ENCODE measurements at places on chromosomes 6 and 20.

GRCh38 chr20:8726460-8726859 lies 342.4 kb upstream of the PLCB4 start:
- no peak for DNase-seq

- no peak for DNase-seq
These were observed 38.9 kb upstream of the FILIP1 start for GRCh38 chr6:75532521-75532920.

- no peak for DNase-seq
These were observed 108.9 kb upstream of the SNX9 start for GRCh38 chr6:157714153-157714490.

GRCh38 chr20:60087563-60088105 lies 129.4 kb downstream of the CDH26 start:
- no peak for DNase-seq

DNA sequence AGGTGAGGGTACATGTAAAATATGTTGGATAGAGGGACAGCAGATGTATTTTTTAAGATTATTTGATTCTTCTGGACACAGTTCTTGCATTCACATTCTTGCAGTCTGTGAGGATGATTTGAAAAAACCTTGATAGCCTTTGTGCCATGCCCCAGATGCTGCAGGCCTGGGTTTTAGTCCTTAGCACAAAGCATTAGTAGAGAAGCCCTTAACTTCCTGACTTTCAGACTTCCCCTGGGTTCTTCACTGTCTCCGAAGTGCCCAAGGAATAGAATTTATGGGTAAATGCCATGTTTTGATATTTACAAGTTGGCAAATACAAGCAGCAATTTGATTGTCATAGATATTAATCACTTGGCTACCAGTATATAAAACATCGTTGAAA lies 67.6 kb upstream of the SUPT3H start:
- no peak for DNase-seq

- DNase-seq: no peak
These were observed 485.8 kb upstream of the CITED2 start for GRCh38 chr6:139860203-139860602.

DNA sequence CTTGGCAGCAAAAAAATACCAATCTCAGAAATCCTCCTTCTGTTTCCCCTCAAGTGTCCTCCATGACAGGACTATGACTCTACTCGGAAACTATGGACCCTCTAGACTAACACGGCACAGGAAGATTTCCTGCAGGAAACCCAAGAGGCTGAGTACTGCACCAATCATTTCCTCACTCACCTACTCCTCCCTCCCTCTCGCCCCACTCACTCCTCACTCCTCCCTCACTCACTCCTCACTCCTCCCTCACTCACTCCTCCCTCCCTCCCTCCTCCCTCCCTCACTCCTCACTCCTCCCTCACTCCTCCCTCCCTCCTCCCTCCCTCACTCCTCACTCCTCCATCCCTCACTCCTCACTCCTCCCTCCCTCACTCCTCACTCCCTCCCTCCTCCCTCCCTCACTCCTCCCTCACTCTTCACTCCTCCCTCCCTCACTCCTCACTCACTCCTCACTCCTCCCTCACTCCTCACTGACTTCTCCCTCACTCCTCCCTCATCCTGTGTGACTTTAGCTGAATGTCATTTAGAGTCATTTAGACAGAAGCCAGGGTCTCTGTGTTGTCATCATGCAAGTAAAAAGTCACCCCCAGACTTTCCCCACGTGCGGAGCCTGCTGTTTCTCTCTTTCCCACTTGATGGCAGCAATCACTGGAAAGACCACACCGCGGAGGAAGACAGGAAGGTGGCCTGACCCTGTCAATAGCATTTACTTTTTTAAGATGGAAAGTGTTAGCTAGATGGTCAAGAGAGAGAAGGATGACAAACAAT lies 226.8 kb upstream of the PDE10A start:
- DNase-seq: no peak

DNA sequence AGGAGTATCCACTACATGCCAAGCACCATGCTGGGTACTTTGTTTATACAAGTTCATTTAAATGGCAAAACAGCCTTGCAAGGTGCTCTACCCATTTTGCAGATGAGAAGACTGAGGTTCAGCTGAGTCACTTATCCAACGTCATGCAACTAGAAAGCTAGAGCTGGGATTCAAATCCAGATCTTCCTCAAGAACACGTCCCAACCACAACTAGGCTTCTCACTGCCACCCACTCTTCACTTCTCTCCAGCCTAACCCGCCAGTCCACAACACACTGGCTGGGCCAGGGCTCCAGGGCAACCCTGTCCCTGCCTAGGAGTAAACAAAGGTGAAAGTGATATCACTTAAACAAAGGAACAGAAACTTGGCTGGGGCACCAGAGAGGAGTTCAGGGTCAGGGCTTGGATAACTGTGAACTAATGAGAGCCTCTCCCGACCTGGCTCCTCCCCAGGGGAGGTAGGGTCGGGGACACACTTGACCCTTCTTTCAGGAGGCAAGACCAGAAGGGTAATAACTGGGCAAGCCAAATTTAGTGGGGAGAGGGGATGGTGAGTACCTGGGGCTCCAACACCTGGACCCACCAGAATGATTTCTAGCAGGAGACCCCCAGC lies 7.9 kb downstream of the SDC4 start:
- DNase-seq: no peak

GRCh38 chr6:24490948-24491347 lies 1.6 kb upstream of the GPLD1 start:
- DNase-seq: no peak

- DNase-seq: no peak
These were observed 55.3 kb upstream of the UFL1 start for GRCh38 chr6:96466147-96466863.

- DNase-seq: no peak
These were observed 39.8 kb upstream of the SMIM29 start for GRCh38 chr6:34288581-34288980.

DNA sequence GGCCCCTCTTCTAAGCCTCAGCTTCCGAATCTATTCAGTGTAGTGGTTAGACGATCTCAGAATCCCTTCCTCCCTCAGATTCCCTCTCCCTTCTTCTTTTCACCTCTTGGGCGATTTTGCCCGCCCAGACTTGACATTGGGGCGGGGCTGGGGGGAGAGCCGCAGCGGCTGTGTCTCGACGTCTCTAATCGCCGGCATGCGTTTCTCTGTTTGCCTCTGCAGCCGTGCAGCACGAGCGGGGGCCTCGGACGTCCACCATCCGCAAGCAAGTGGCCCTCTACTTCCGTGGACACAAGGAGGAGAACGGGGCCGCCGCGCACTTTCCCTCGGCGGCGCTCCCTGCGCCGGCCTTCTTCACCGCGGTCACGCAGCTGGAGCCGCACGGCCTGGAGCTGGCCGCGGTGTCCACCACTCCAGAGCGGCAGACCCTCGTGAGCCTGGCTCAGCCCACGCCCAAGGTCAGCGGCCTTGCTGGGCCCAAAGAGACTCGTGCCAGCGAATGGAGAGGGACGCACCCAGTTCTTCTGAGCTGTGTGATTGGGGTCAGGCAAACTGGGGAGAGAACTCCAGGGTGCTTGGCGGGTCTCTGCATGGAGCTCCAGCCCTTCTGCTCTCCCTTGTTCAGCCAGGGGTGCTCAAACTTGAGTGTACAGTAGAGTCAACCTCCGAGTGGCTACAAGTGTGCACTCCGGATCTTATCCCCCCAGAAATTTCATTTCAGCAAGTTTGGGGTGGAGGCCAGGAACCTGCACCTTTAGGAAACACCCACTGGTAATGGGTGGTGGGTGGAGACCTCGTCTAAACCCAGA lies 10.7 kb downstream of the NR2E1 start:
- DNase-seq: no peak

DNA sequence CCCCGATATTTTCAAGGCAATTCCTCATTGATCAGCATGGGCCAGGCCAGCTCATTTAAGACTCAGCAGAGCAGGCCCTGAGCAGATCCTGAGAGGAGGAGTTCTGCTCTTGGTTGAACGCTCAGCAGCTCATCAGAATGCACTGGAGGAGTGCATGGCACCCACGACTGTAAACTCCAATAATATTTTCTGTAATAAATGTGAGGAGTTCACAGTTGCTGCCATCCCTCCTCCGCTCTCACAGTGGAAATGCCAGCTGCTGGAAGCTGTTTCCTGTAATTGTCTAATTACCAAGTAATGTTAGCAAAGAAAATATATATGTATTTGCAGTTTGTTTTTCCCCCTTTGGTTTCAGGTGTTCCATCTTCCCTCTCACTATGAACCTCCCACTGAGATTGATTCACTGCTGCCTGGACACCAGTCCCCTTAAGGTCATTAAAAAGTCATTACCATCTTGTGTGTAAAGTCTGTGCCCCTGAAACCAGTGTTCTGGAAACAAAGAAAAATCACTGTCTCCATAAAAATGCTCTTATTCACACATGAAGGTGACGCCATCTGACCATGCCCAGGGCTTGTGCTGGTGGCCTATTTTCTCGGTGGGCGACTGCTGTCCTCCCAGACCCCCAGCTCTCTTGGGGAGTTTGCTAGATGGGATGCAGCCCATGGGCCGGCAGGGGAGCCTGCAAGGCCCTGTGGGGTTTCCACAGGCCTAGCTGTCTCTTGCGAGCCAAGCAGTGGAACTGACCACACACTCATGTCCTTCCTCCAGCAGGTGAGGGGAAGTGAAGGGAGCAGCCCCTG lies 374.2 kb downstream of the ZFAND3 start:
- no peak for DNase-seq

DNA sequence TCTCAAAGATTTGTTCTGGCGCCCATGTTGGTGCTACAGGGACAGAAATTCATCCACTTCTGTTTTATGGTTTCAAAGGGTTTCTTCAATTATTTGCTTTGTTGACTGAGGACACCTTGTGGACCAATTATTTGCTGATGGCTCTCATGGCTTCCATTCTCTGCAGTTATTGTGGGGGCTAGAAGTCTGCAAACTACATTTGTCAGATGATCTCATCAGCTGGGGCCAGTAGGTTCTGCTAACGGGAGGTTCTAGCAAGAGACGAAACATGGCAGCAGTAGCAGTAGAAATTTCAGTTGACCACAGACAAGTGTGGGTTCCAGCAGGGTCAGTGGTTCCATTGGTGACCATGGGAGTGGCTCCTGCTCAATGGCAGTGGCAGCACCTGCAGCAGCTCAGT lies 72.8 kb upstream of the BLCAP start:
- no peak for DNase-seq

- no peak for DNase-seq
These were observed 2.7 kb upstream of the SIM1 start for GRCh38 chr6:100467129-100468015.

DNA sequence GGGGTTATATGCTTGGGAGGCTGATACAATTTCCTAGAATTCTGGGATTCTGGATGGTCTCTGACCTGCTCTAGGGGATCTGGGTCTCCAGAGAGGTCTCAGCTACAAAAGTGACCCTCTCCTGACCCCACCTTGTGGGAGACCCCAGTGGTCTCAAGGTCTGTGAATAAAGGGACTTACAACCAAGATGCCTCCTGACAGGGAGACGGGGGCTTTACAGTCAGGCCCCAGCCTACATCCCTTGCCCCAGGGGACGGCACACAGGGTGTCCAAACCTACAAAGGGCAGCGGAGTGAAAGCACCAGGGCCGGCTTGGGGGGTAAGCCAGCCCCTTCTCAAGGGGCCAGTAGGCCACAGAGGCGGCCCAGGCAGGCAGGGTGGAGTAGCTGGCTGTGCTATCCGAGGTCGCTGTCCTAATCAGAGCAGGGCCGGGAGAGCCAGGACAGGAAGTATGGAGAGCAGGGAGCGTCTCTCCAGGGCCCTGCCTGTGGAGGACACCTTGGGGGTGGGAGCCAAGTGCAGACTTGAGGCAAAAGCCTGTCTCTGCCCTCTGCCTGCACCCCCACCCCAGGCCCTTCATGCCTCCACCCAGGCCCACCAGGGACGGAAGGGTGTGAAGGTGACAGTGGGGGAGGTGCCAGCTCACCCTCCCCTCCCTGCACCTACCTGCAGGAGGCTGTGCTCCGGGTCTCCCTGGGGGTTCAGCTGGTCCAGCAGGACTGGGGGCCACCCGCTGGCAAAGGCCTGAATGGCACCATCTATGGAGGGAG lies 3.5 kb downstream of the GFRA4 start:
- no peak for DNase-seq

GRCh38 chr20:57076951-57077350 lies 189.5 kb downstream of the BMP7 start:
- no peak for DNase-seq

- no peak for DNase-seq
These were observed 20.3 kb downstream of the ASXL1 start for GRCh38 chr20:32378461-32378860.

GRCh38 chr6:87541744-87542143 lies 48.0 kb downstream of the RARS2 start:
- DNase-seq: no peak

- no peak for DNase-seq
These were observed 44.2 kb upstream of the TIAM2 start for GRCh38 chr6:154950979-154951344.

- DNase-seq: no peak
These were observed 11.1 kb upstream of the TOP1 start for GRCh38 chr20:41017448-41018042.

DNA sequence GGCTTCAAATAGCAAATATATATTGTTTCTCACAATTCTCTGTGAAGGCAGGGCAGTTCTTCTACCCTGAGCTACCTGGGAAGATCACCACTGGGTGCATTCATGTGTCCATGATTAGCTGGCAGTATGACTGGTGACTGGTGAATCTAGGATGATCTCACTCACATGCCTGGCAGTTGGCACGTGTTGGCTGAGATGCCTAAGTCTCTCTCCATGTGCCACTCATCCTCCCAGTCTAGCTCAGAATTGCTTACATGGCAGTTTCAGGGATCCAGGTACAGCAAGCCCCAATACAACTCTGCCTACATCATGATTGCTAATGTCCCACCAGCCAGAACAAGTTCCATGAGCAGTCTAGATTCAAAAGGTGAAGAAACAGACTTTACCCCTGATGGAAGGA lies 346.8 kb upstream of the CNR1 start:
- DNase-seq: no peak

- DNase-seq: peak; percentile 14
These were observed 82.5 kb downstream of the ARID1B start for GRCh38 chr6:156859686-156860085.

GRCh38 chr20:62751551-62752150 lies 43.0 kb downstream of the NTSR1 start:
- DNase-seq: no peak

- no peak for DNase-seq
These were observed 40.1 kb upstream of the CARMIL1 start for GRCh38 chr6:25239059-25239458.

GRCh38 chr20:18840248-18840645 lies 26.7 kb downstream of the SCP2D1 start:
- no peak for DNase-seq

- no peak for DNase-seq
These were observed 121.6 kb downstream of the ADAT2 start for GRCh38 chr6:143328876-143329275.

DNA sequence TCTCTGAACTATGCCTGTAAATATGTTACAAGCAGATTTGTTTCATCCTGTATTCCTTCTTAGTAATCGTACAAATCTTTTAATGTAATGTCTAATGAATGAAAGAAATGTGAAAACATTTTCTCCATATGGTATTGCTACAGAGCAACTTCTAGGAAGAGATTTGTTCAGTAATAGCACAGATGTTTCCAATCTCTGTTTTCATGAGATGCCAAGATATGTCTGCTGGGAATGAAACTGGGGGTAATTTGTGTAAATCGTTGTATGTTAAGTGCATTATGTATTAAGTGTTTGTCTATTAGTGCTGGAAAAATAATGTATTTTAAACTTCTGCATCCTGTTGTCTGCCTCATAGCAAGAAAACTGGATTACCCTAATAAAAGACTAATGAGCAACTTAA lies 722.2 kb upstream of the EYS start:
- DNase-seq: no peak

- DNase-seq: peak; percentile 15
These were observed 71.7 kb downstream of the RCAN2 start for GRCh38 chr6:46419576-46420002.

All from NCI-H1694 treated with DMSO at 0.1 percent for 48 hours (cell line).